ENCODE measurements at places on chromosomes 2 and 18.

DNA sequence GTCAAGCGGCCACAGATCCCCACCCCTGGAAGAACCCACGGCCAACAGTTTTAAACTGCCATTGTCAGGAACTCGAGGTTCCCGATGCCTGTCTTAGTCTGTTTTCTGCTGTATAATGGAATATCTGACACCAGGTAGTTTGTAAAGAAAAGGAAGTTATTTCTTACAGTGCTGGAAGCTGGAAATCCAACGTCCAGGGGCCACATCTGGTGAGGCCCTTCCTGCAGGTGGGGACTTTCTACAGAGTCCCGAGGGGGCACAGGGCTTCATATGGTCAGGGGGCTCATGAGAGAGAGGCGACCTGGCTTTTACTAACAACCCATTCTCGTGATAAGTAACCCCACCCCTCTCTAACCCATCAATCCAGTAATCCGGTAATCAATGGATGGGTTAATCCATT is 501.6 kb upstream of the MYT1L start:
- DNase-seq: no peak

DNA sequence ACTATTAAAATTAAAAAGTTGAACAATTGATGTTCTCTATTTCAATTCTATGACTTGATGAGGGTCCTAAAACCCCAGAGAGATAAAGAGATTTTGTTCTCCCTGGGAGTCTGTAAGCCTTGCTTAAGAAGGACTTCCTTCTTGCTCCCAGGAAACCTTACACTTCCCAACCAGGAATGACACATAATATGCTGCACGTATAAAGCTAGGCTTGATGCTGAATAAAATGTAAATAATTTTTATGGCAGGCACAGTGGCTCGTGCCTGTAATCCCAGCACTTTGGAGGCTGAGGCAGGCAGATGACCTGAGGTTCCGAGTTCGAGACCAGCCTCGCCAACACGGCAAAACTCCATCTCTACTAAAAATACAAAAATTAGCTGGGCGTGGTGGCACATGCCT is 27.8 kb downstream of the SPIRE1 start:
- DNase-seq: no peak

GRCh38 chr2:85911097-85911496 is 22.3 kb upstream of the ST3GAL5 start:
- DNase-seq: no peak

DNA sequence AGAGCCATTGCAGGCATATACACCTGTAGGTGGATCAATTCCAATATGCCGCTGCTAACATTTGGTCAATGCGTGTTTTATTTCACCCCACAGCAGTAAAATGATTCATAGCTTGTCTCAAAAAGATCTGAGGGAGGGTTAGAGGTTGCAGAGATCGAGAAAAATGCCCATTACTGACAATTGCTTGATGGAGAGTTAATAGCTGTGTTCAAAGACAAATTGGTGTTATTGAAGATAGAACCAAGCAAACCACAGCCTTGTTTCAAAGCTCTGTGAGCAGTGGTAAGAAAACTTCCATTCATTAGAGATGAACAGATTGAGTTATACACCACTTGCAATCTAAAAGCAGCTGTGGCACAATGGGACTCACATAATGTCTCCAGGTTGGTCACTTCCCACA is 95.4 kb downstream of the KCNE4 start:
- no peak for DNase-seq

DNA sequence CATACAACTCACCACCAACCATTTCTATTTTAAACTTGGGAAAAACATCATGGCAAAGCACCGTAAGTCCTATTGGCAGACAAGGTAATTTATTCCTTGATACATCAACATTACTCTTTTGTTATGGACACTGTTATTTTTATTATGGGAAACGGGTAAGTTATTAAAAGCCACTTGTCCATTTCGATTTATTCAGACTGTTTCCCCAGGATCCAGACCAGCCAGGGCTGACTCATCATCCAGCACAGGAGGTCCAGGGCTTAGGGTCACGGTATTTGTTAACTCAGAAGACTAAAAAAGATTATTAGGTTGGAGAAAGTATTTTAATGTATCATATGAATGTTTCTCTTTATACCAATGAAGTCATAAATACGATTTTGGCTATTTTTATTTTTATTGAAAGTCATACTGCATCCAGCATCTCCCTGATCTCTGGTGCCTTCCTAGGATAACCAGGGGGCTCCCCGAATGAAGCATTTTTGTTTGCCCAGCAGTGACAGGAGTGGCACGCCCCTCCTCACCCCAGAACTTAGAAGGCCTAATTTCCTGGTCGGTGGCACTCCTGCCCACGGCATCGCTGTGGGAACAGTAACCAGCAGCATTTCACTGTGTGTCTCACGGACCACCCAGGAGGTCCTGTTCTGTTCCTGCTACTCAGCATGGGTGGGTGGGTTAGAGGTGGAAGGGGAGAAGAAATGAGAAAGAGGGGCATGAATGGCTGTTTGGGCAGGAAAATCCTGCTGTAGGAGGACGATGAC is 446.1 kb downstream of the EIPR1 start:
- DNase-seq: no peak

DNA sequence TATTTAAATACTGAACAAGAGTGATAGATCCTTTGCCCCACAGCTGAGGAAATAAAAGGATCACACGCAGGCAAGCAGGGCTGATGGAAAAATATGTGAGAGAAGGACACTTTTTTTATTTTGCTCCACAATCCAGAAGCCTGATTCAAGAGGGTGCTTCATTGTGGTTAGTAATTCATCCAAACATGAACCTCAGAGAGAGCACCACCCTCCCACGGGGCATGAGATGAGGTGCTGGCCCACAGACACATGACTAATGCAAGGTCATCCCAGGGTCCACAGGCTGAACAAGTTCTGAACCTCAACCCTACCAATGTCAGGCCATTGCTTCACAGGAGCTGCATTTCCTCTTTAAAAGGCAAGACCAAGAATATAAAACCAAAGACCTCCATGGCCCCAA is 239.6 kb downstream of the MREG start:
- DNase-seq: peak; percentile 41

DNA sequence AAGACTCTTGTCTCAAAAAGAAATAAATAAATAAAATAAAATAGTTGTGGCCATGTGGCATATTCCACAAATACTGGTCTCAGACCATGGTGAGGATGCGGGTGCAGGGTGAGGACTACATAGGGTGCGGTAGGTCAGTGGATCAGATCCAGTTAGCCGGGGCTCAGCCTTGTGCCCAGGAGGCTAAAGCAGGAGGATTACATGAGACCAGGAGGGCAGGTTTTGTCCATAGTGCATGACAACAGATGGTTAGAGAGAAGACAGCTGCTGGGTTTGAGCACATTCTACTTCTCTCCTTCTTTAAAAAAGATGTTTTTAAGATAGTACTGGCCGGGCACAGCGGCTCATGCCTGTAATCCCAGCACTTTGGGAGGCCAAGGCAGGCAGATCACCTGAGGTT is 12.8 kb upstream of the PSD4 start:
- no peak for DNase-seq

GRCh38 chr2:187942876-187943275 is 348.8 kb upstream of the GULP1 start:
- no peak for DNase-seq

DNA sequence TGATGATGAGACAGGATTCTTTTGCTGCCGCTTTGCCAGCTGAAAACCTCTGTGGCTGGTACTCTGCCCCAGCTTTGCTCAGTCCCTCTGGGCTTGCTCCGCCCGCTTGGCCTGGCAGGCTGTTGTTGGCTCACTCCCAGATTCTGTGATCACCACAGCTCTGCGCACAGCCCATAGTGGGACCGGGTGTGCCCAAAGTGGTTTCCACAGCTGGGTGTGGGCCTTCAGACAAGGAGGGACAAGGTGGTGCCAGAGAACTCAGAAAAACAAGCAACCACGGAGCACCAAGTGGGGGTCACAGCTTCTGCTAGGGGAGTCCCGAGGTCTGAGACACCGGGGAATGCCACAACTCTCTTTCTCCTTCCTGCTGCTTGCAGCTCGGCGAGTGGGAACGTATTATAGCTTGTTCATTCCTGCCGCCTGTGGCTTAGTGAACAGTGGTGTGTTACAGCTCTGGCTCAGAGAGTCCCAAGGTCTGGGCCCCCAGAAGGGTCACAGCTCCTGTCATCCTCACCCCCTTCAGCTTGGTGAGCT is 9.2 kb upstream of the KYNU start:
- peak; percentile 36 for DNase-seq

DNA sequence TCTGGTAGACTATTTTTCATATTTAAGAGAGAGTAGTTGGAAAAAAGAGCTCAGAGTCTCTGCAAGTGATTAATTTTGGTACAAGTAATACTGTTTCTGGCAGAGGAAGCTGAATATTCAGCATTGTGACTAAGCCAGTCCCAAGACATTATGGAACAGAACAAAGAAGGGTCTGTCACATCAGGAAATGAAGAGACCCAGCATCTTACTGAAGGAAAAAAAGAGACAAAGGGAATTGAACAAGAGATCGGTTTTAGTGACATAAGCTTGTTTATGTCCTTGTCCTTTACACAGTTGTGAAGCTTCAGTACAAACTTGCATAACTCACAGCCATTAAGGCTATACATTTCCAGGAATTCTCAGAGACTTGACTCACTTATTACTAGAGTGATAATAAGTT is 568.5 kb upstream of the SLC8A1 start:
- DNase-seq: no peak

DNA sequence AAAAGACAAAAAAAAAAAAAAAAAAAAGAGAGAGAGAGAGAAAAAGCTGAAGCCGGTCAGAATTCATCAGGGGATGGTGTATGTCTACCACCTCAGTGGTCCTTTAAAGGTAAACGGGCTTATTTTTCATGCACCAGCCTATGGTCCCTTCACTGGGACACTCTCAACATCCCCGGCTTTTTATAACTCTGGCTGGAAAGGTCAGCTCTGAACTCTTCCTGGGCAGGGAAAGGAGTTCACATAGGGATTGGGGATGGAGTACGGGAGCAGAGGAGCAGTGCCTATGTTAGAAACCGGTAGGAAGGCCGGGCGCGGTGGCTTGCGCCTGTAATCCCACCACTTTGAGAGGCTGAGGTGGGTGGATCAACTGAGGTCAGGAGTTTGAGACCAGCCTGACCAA is 10.3 kb upstream of the MALT1 start:
- DNase-seq: no peak

- no peak for DNase-seq
These were observed 347.1 kb downstream of the CLIP4 start for GRCh38 chr2:29462293-29462692.
